Cerebellar nuclear complex (tissue), 1 donor: ENCODE measurements at places on chromosomes 2 and 18.

DNA sequence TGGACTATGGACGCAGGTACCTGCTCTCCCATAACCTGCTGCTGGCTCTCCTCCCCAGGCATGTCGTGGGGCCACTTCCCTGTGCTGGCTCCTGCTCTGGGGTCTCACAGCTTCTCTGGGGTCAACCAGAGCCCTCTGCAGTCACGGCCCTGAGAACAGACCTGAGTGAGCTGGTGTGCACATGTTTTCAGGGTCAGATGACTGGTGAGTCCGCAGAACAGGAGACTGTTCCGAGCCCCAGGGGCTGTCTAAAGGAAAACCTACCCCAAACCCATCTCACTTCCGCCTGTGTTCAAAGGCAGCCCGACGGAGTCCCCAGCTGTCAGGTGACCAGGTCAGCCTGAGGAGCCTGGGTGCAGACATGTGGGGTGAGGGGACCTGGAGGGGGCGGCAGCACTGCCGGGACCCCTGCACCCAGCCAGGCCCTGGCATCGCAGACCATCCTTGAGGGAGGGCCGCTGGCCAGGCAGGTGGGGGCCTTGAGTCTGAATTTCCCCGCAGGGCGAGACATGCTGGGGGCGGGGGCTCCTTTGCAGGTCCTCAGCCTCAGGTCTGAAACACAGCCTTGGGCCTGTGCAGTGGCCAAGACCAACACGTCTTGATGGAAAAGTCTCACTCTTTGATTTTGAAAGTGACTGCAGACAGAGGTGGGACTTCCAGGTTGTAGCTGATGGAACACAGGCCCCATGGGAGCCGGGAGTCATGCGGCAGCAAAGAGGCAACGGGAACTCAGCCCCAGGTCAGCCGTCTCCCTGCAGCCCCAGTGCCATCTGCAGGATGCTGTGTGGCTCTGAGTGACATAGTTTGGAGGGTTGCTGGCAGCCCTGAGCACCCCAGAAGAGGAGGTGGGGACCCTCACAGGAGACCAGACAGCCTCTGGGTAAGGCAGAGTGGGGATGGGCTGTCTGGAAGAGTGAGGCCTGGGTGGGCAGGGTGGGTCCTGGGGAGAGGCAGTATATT, 65.3 kb downstream of the TWIST2 start:
- DNase-seq = no peak

- DNase-seq = no peak
These were observed 6.3 kb upstream of the NRP2 start for GRCh38 chr2:205675861-205676516.

GRCh38 chr18:23259701-23260681, 124.7 kb downstream of the CABLES1 start:
- no peak for DNase-seq

DNA sequence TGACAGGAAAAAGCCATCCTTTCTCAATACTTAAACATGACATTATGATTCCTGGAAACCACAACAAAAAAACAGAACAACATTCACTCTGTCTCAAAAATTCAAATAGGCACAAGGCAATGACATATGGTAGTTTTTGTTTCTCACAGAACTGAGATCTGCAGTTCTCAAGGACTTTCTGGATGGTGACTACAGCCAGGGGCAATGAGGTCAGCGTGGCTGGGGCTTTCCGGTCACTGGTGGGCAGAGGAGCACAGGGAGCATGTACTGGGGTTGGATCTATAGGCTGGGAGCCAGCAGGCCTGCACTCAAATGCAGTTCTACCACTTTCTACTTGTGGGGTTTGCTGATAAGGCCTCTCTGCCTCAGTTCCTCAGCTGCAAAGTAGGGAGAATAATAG, 72.0 kb downstream of the CTAGE1 start:
- DNase-seq = no peak

GRCh38 chr2:236169151-236169721, 1.1 kb upstream of the GBX2 start:
- DNase-seq = no peak

DNA sequence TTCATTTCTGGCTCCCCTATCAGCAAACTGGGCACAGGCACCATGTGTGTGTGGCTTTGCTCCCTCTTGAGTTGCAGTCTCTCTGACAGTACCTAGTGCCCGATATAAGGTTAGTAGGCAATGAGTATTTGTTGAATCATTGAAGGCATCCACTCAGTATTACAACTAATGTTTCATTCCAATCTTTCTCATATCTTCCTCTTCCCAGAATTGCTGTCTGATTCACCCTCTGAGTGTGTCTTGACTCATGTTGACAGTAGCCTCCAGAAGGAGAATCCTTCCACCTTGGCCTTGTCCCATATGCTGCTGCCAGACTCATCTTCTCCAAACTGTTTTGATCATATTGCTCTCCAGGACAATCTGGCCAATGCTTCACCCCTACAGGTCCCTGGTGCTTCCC, 202.5 kb downstream of the LRRTM1 start:
- no peak for DNase-seq

GRCh38 chr2:211437396-211437795, 881.0 kb downstream of the CPS1 start:
- DNase-seq = no peak
